Activated T-helper 2 cell treated with anti-CD3 and anti-CD28 coated beads, Interferon-gamma antibody, Interleukin-2, Interleukin-4, amounts not matched to agents 10 μg/mL and 5 μg/mL and 100 μg/mL, durations not matched to agents 14 hours and 24 hours and 36 hours (primary cell): ENCODE measurements at places on chromosomes 6 and 20.

GRCh38 chr20:17663040-17663399 lies 19.0 kb downstream of the RRBP1 start:
- no peak overlapping the region for H3K27ac ChIP-seq
- peaks cover 59% of the 10 kb centered on the region for H3K4me1 ChIP-seq

DNA sequence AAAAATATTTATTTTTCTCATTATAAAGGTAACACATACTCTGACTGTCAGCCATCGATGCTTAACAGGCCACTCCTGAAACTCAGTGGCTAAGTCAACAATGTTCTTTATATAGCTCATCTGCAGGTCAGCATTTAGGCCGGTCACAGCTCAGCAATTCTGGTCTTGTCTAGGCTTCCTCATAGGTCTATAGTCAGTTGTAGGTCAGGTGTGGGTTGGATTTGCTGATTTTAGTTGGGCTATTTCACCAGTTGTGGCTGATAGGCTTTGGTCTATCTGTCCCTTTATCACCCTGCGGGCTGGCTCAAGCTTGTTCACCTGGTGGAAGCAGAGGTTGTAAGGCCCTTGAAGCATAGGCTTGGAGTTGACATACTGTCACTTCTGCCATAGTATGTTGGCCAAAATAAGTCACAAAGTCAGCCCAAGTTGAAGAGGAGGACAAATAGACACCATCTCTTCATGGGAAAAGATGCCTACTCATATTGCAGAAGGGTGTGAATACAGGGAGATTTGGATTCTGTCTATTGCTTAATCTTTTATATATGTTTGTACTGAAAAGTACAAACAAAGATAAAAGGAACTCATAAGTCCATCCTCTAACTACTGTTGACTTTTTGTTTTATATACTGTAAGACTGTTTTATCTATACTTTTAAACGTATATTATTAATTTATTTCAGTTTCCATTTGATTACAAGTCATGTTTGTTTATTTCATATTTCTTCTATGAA lies 75.0 kb downstream of the BCKDHB start:
- no peaks in the 10 kb centered on the region for H3K27me3 ChIP-seq
- no peaks in the 10 kb centered on the region for H3K36me3 ChIP-seq
- H3K27ac ChIP-seq = no peak overlapping the region
- H3K4me1 ChIP-seq = peaks cover 2% of the 10 kb centered on the region
- no peak overlapping the region for H3K4me3 ChIP-seq

GRCh38 chr20:51563486-51564332 lies 21.2 kb upstream of the NFATC2 start:
- no peak overlapping the region for H3K27ac ChIP-seq
- H3K36me3 ChIP-seq = no peaks in the 10 kb centered on the region
- H3K27me3 ChIP-seq = peaks cover 63% of the 10 kb centered on the region
- peaks cover 10% of the 10 kb centered on the region for H3K4me1 ChIP-seq

DNA sequence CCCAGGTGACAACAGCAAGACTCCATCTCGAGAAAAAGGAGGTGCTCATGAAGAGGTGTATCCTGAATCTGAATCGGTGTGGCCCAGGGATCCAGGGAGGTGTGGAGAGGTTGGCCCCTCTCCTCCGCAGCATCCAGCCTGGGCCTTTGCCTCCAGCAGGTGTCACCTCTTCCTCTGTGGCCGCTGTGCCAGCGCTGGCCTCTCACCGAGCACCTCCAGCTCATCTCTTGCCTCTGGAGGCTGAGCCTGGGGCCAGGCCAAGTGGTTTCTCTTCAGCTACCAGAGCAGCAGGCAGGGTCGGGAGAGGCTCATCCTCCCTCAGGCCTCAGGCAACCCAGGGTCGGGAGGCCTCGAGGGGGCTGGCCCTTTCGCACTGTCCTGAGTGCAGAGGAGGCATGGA lies 1.2 kb upstream of the COL20A1 start:
- peaks cover 6% of the 10 kb centered on the region for H3K27me3 ChIP-seq
- peaks cover 8% of the 10 kb centered on the region for H3K36me3 ChIP-seq
- H3K4me1 ChIP-seq = no peaks in the 10 kb centered on the region
- no peak overlapping the region for H3K27ac ChIP-seq

GRCh38 chr20:56722042-56722441 lies 92.9 kb downstream of the TFAP2C start:
- no peak for DNase-seq
- no peaks in the 10 kb centered on the region for H3K27me3 ChIP-seq
- H3K27ac ChIP-seq = no peak overlapping the region
- H3K4me3 ChIP-seq = no peak overlapping the region
- H3K4me1 ChIP-seq = no peaks in the 10 kb centered on the region

DNA sequence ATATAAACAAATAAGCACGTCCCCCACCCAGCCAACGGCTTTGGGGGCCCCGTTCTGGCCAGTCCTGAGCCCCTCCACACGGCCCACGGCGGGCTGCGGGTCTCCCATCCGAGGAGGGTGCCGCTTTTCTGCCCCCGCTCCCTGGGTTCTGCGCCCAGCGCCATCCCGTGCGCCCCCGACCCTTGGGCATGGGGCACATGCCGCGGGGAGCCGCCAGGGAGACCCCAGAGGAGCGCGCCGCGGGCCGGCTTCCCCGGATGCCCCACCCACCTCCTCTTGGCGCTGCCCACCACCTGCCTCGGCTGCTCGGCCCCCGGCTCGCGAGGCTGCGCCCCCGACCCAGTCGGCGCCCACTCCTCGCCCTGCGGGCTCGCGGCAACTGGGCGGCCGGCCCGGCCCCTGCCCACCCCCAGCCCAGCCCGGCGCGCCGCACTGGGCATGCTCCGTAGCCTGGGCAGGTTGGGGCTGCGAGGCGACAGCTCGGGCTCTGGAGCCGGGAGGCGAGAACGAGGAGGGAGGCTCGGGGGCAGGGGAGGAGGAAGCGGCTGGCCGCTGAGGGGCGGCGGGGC lies 570 bp upstream of the PLCB4 start:
- no peak overlapping the region for H3K4me3 ChIP-seq
- DNase-seq = no peak
- no peaks in the 10 kb centered on the region for H3K36me3 ChIP-seq
- H3K4me1 ChIP-seq = no peaks in the 10 kb centered on the region
- no peak overlapping the region for H3K27ac ChIP-seq
